ENCODE measurements at places on chromosomes 13 and 19. TPM values are rescaled to one million over a fixed set of nuclear protein-coding genes. Genes with fewer than 3 reads are reported as not detected.

- DNase-seq, result no peak
These were observed 13.0 kb downstream of the ZNF490 start for GRCh38 chr19:12597594-12597993.

DNA sequence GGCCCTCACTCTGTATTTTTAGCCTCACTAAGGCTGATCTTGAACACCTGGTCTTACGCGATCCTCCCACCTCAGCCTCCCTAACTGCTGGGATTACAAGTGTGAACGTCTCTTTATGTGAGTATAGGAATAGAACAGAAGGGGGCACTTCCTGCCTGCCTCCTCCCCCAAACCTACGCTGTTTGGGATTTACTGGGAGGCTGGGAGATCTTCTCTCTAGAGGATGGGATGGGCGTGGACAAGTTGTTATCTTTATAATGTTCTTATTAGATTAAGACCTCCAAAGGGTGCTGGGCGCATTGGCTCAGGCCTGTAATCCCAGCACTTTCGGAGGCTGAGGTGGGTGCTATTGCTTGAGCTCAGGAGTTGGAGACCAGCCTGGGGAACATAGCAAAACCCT, 2.9 kb upstream of the CSNK1G2 start:
- no peak for DNase-seq

DNA sequence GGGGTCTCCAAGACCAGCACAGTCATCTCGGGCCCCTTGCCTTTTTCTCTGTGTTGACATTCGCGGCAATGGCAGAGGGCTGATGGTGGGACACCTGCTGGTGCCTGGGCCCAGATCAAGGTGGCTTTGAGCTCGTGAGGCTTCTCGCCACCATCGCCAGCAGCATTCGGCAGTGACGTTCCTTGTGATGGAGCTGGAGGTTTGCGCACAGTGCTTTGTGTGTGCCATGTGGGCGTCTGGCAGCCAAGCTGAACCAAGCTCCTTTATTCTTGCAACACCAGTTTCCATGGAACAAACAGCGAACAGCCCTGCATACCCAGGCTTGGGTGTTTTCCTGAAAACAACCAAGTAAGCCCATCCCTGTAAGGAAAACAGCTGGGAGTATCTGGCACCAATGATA, 9.1 kb upstream of the TMEM255B start:
- no peak for DNase-seq

DNA sequence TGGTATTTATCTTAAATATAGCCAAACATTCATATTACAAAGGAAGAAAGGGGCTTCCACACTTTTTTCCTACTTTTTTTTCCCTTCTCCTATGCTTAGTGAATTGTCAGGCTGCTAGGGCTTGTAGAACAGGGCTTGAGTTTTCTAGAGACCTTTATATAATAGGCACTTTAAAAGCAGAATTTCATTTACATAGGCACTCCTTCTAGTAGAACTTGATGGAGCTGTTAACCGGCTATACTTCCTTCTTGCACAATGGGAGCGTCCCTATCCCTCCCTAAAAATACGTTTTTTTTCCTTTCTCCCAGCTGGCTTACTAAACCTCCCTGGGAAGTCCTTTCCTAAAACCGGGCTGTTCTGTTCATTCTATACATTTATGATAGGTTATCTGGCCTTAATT, 1.1 kb downstream of the TRIM13 start:
- no peak for DNase-seq

GRCh38 chr19:41552558-41552957, 23.4 kb upstream of the CEACAM21 start:
- DNase-seq, result no peak

Gene SBSN
- 0.93 TPM for total RNA-seq

Gene SHD
- 0.19 TPM for total RNA-seq

Gene CLEC4M
- not detected for total RNA-seq

Gene ARL11
- 1.8 TPM for total RNA-seq

GRCh38 chr13:20702530-20702914, 977 bp upstream of the IL17D start:
- no peak for DNase-seq

GRCh38 chr13:95426631-95427030, 125.4 kb upstream of the ABCC4 start:
- DNase-seq, result no peak

Gene RASAL3
- total RNA-seq, result 2.0 TPM

Gene WASF3
- 22.9 TPM for total RNA-seq

Gene ZNF296
- total RNA-seq, result 1.4 TPM

DNA sequence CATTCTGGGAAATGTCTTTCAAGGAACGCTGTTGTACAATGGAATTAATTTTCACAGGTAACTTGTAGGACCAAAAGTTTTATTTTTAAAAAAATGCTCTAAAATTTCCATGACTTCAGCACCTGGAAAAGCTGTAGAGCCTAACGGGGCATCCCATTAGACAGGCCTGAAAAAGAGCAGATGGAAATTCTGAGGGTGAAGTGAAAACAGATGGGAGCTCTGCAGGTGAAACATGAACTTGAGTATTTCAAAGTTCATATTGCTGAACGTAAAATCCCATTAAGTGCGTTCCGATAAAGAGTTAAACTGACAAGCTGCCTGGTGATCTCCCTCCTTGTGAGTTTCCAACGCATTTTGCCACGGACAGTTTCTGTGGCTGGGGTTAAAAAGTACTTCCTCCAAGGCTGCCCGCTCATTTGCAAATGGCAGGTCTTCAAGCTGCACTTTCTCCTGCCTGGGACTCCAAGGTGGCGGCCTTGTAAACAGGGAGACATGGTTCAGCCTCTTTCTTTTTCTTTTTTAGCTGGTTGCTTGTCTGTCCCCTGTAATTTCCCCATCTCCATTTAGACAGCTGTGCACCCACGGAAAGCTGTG, 450.4 kb downstream of the FGF9 start:
- no peak for DNase-seq

Gene GJB6
- total RNA-seq, result not detected

Gene RHPN2
- 5.7 TPM for total RNA-seq

Gene KIRREL2
- total RNA-seq, result 1.4 TPM

Gene CYP2A7
- total RNA-seq, result not detected

DNA sequence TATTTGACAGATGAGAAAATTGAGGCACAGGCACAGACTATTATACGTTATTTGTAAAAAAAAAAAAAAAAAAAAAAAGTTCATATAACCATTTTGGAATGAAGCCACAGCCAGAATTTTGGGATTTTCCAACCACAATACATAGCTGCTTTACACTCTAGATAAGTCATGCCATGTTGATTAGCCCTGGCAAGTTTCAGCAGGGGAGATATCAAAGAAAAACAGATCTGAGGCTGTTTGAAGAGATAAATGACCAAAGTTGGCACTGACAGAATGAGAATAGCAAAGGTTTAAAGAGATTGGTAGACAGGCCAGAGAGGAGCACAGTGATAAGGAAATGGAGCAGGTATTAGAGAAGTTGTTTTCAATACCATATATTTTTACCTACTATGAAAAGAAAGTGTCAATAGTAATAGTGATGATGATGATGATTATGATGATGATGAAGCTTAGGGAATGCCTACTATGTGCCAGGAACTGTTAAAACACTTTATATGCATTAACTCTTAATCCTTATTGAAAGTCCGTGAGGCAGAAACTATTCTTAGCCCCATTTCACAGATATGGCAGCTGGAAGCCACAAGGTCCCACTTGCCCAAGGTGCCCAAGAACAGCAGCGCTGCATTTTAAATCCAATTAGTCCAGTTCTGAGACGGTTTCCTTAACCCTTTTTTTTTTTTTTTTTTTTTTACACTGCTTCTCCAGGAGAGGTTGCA, 105.5 kb downstream of the MBNL2 start:
- no peak for DNase-seq

DNA sequence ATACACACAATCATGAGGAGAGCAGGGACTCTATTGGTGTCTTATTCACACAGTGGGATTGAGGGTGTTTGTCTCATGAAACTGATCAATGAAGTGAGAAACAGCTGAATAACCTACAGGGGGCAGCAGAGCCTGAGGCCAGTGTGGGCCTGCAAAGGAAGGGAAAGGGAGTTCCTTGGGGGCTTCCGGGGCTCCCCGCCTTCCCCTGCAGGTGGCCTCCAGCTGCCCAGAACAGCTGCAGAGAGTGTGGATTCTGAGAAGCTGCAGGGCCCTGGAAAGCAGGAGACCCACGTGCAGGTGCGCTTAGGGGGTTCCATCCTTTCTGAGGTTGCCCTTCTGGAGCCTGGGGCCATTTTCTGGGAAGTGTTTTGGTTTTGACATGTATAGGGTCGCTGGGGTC, 20.1 kb downstream of the ZNF763 start:
- DNase-seq, result no peak

Gene ZNF541
- total RNA-seq, result 0.44 TPM

- no peak for DNase-seq
These were observed 795.8 kb downstream of the DIAPH3 start for GRCh38 chr13:59367904-59368303.

Gene CEACAM20
- total RNA-seq, result not detected

Gene PPM1N
- total RNA-seq, result 1.9 TPM

Gene CBY2
- not detected for total RNA-seq

GRCh38 chr13:43652760-43653159, 134.0 kb downstream of the ENOX1 start:
- DNase-seq, result no peak

Gene DAND5
- total RNA-seq, result not detected

Gene ZNF649
- total RNA-seq, result 8.2 TPM

Gene C1QTNF9
- total RNA-seq, result 0.69 TPM

Gene TMEM145
- total RNA-seq, result not detected

DNA sequence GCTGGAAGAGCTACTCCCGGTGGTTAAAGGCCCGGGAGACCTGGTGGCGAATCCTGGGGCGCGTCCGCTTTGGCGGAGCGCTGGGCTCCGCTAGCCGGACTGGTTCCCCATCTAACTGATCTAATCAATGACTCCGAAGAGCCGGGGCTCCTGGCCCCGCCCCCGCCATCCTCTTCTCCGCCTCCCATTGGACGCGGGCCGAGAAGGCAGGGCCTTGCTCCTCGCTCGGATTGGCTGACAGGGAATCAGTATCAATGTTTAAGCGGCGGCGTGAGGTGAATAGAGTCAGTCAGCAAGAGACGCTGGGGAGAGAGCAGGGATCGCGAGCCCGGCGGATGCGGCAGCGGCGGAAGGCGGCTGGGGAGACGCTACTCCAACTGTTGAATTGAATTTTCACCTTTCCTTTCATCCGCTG, 1.7 kb upstream of the PCDH17 start:
- DNase-seq, result peak; percentile 52

- no peak for DNase-seq
These were observed 2.7 kb upstream of the INAFM1 start for GRCh38 chr19:47271949-47272348.

- no peak for DNase-seq
These were observed 38.3 kb downstream of the DNAJC15 start for GRCh38 chr13:43061496-43062280.

DNA sequence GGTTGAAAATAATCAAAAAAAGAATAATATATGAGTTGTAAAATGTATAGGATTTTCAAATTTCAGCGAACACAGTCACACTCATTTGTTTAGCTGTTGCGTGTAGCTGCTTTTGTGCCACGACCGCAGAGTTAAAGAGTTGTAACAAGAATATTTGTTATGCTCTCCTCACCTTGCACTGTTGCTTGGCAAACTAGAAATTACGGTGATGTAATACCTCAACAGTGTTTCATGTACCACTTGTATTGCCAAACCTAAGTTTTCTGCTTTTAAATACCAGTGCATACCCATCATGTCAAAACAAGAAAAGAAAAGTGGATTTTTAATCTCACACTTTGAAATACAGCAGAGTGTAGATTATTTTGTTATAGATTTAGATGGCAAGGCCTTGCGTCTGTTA, 201.1 kb downstream of the NBEA start:
- DNase-seq, result no peak

DNA sequence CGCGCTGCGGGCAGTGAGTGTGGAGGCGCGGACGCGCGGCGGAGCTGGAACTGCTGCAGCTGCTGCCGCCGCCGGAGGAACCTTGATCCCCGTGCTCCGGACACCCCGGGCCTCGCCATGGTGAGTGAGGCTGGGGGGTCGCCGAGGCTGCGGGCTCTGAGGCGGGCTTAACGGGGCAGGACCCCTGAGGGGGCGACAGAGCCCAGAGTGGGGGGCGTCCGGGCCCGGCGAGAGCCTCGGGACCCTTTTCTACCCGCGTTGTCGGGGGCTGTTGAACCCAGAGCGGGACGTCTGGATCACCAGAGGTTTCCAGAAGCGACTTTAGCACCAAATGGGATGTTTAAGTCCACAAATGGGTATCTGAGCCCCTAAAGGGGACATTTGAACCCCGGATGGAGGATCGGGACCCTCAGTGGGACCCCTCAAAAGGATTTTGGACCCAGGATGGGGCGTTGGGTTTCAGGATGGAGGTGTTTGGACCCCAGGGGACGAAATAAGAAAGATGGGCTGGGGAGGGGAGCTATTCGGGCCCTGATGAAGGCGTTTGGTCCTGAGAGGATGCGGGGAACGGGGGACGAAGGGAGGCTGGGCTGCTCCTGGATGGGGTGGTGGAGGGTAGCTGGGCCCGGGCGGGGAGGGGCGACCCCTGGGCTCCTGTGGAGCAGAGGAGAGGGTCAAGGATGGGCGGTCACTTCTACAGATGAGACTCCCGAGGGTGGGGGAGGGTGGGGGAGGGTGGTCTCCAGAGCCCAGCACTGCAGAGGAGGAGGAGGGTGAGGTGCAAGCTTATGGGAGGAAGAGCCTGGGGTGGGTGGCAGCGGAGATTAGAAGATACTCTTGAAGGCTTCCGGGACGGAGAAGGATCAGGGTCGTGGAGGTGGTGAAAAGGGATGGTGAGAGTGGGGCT, at the start of gene CALM3:
TSS of gene CALM3 (plus strand) at position 13 of the 907 bp plus-strand sequence. CDS start at position 118, 105 bp downstream.
- DNase-seq, result no peak

Gene FGF22
- not detected for total RNA-seq
